Stimulated activated CD4-positive, alpha-beta T cell treated with anti-CD3 and anti-CD28 coated beads, TNF-alpha, amount 100 ng/mL, for 1 hour (primary cell): ENCODE measurements at places on chromosomes 2 and 18.

DNA sequence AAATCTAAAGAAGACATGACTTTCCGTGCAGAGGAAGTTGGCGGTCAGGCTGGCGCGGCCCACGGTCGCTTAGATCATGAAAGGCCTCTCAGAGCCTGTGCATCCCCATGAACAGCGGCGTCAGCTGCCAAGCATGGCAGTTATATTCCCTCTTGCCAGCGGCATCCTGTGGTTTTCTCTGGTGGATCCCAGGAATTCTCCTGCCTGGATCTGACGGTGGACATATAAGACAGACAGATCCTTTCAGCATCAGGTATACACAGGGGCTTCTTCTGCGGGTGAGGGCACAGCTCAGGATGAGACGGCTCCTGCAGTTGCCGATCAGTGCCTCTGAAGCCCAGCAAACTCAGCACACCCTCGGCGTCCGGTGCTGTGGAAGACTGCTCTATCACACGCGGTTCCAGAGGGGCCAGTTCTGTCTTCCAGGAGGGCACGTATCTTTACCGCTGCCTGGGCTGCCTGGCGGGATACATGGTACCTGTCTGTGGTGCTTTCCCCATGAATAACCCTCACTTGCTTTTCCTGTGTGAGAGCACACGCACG, 157.8 kb downstream of the LDLRAD4 start:
- peak; percentile 45 for DNase-seq

GRCh38 chr2:46942143-46942526, 26.5 kb upstream of the MCFD2 start:
- peak; percentile 48 for DNase-seq

- no peak for DNase-seq
Observed at GRCh38 chr2:62074233-62074632, 121.7 kb upstream of the B3GNT2 start.

GRCh38 chr2:47810850-47811249, 27.9 kb downstream of the MSH6 start:
- no peak for DNase-seq

DNA sequence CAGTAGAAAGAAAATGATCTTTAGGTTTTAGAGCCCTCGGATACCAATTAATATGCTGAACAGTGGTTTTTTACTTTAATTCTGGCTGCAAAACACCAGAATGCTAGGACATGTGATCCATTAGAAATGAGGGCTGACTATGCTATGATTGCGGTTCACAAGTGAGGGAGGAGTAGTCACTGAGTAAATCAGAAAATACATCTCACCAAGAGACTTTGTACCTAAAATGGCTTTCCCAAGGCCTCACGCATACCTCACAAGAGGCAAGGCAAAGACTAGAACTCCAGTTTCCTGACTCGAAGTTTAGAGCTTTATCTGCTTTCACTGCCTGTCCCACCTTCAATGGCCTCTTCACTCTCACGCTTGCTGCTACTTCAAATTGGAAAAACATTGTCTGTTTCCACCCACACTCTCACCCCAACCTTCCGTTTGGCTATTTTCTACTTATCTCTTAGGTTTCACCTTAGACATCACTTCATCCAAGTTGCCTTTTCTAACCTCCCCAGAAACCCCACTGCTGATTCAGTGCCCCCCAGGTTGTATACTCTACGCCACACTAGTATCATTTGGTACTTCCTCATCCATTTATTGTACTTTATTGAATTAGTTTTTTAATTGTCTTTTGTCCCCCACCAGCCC, 5.1 kb upstream of the MBD2 start:
- DNase-seq, result no peak

DNA sequence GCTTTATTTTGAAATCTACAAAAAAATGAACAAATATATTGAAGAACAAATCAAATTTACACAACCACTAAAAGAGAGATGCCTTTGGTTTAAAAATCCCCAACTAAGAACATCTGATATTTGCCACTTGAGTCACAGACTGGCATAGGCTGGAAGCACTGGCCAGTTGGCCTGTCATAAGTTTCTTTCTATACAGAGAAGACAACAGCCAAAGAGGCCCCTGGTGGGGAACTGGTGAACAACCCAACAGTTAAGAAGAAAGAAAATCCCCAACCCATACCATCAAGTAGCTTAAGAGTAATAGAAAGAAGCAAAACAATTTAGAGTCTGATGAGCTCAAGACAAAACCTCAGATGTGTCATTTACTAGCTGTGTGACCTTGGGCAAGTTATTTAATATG, 45.5 kb downstream of the OSR1 start:
- no peak for DNase-seq

GRCh38 chr2:223815186-223815883, 22.0 kb downstream of the AP1S3 start:
- no peak for DNase-seq

GRCh38 chr18:29874519-29875098, 1167.9 kb downstream of the DSC3 start:
- no peak for DNase-seq

GRCh38 chr2:14602309-14602708, 30.2 kb upstream of the LRATD1 start:
- no peak for DNase-seq

DNA sequence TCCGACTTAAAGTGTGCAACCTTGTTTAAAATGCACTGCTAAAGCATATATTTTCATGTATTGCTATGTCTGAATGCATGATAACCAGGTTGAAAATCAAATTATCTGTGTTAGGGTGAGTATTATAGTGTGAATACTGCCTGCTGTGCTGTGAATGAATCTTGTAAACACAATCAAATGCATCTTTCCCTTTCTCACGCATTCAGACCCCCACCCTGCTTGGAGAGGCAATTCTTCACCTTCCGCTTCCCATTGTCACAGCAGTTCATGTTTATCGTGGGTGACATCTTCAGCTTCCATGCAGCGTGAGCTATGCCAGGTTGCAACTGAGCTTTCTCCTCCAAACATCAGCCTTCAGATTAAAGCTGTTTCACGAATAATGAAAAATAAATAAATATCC, 418.0 kb downstream of the MEIS1 start:
- no peak for DNase-seq

GRCh38 chr18:65661391-65661790, 89.4 kb upstream of the CDH7 start:
- DNase-seq, result no peak

GRCh38 chr2:13091861-13092378, 375.2 kb downstream of the TRIB2 start:
- no peak for DNase-seq

GRCh38 chr2:22628221-22628620, 756.8 kb upstream of the KLHL29 start:
- DNase-seq, result no peak
